ENCODE measurements at places on chromosomes 2 and 18.

- DNase-seq: no peak
Measured at GRCh38 chr2:29640360-29640759, 281.0 kb downstream of the ALK start.

- no peak for DNase-seq
Measured at GRCh38 chr2:5195636-5196035, 496.5 kb upstream of the SOX11 start.

- no peak for DNase-seq
Measured at GRCh38 chr18:37649930-37650329, 84.3 kb upstream of the CELF4 start.

- no peak for DNase-seq
Measured at GRCh38 chr2:102439065-102439695, 16.2 kb downstream of the IL18RAP start.

DNA sequence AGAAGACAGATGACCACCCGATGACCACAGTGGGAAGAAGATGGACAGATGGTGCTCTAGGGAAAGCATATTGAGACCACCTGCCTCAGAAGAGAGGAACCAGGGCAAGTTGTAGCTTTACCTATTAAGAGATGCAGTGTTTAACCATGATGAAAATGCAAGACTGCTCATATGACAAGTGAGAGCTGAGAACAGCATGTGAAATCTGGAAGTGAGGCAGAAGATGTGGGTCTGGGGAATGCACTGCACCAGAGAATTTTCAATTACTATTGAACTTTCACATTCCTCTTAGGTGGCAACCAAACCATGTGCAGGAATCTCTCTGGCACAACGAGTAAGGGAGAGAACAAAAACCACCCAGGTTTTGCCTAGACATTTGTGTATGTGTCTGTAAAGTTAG lies 184.8 kb upstream of the CRIM1 start:
- DNase-seq: no peak

GRCh38 chr2:235116885-235117492 lies 165.2 kb downstream of the SH3BP4 start:
- no peak for DNase-seq

GRCh38 chr18:23735021-23735464 lies 45.8 kb downstream of the LAMA3 start:
- no peak for DNase-seq

GRCh38 chr18:76504749-76505148 lies 9.7 kb upstream of the ZNF516 start:
- DNase-seq: no peak

- no peak for DNase-seq
Measured at GRCh38 chr2:210445116-210445707, 31.3 kb downstream of the LANCL1 start.

GRCh38 chr2:109721626-109722025 lies 72.5 kb upstream of the RGPD5 start:
- DNase-seq: no peak

- DNase-seq: no peak
Measured at GRCh38 chr2:232142049-232142448, 180.5 kb downstream of the DIS3L2 start.

GRCh38 chr2:54572262-54572635 lies 116.1 kb downstream of the SPTBN1 start:
- no peak for DNase-seq

- DNase-seq: peak; percentile 27
Measured at GRCh38 chr2:1140389-1141003, 189.8 kb downstream of the SNTG2 start.

DNA sequence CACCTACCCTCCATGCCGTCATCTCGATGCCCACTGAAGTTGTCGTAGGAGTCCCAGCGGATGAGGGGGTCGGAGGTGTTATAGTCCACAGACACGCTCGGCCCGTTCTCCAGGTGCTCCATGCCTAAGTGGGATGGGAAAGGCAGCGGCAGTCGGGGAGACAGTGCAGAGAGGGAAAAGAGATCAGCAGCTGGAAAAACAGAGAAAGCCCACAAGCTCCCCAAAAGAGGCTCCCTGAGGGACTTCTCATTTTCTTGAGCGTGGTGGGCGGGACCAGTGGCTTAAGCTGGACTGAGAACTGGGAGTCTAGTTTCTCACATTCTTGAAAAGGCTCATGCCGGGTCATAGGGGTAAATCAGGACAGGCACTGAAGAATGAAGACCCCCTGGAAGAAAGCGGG lies 121.9 kb downstream of the TNS1 start:
- DNase-seq: no peak

DNA sequence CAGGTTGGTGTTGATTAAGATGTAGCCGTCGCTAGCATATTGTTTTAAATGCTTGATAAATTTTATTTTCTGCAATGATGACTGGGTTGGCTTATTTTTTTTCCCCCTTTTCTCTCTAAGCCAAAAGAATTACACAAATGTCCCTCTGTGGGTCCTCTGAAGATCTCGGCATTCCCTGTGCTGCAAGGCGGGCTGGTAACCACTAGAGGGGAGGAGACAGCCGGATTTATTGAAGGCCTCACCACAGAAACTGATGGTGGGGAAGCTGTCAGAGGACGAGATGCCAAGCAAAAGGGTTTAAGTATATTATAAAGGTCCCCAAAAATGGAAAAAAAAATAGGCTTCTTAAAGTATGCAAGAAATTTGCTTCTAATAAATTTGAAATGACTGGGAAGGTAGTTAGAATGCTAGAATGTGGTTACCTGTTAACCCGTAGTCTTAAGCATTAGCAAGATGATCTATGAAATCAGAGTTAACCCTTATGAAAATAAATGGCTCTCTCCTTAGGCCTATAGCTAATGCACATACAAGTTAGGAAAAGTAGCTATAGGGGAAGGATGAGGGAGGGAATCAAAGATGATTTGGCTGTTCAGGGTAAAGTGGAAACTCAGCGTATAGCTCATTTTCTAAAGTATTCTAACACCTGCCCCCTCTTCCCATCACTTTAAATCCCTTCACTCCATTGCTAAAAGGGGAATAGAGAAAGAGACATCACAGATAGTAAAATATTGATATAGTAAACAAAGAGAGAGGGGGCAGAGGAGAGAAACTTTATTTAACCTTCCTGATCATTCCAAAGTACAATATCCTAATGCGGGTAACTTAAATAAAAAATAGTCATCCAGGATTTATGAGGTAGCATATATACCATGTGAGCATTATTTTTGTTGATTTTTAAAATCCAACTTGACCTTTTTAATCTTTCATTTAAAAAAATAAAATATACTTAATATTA lies 894.5 kb upstream of the POU3F3 start:
- no peak for DNase-seq

GRCh38 chr2:167331636-167332232 lies 443.5 kb downstream of the XIRP2 start:
- DNase-seq: no peak

GRCh38 chr2:176125772-176126054 lies 3.2 kb downstream of the HOXD9 start:
- DNase-seq: no peak

DNA sequence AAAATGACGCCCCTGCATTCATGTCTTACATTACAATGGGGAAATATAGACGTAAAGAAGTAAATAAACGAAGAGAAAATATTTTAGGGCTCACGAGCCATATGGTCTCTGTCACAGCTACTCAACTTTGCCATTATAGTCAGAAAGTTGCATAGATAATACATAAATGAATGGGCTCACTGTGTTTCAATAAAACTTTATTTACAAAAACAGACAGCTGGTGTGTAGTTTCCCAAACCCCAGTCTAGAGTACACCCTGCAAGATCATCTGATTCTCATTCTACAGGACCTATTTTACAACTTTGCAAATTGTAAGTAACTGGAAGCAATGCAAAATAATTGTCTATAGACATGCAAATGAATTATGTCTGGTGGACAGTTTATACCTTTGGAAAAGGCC lies 57.5 kb downstream of the NOL10 start:
- DNase-seq: no peak

- DNase-seq: no peak
Measured at GRCh38 chr2:227124811-227125210, 39.2 kb downstream of the COL4A4 start.

- no peak for DNase-seq
Measured at GRCh38 chr2:144517866-144518747, 1.8 kb downstream of the ZEB2 start.

- no peak for DNase-seq
Measured at GRCh38 chr2:59427980-59428379, 1125.5 kb downstream of the BCL11A start.

- peak; percentile 7 for DNase-seq
Measured at GRCh38 chr2:43024515-43025011, 201.8 kb downstream of the ZFP36L2 start.

DNA sequence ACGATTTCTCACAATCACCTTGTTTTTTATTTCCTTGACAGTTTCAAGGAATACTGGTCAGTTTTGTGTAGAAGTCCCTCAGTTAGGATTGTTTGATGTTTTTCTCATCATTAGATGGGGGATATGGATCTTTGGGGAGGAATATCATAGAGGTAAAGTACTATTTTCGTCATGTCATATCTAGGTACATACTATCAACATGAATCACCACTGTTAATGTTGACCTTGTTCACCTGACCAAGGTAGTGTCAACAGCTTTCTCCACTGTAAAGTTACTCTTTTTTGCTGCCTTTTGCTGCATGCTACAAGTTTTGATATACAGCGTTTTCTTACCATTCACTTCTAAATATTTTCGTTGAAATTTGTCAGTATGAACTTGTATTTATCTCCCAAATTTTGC lies 32.7 kb downstream of the NLRC4 start:
- DNase-seq: no peak
